NCI-H69 (cell line): ENCODE measurements at places on chromosomes 1 and 21.

- DNase-seq, result no peak
These were observed 51.1 kb downstream of the SUSD4 start for GRCh38 chr1:223312705-223313414.

GRCh38 chr1:169529068-169529642, 43.4 kb upstream of the SLC19A2 start:
- no peak for DNase-seq

DNA sequence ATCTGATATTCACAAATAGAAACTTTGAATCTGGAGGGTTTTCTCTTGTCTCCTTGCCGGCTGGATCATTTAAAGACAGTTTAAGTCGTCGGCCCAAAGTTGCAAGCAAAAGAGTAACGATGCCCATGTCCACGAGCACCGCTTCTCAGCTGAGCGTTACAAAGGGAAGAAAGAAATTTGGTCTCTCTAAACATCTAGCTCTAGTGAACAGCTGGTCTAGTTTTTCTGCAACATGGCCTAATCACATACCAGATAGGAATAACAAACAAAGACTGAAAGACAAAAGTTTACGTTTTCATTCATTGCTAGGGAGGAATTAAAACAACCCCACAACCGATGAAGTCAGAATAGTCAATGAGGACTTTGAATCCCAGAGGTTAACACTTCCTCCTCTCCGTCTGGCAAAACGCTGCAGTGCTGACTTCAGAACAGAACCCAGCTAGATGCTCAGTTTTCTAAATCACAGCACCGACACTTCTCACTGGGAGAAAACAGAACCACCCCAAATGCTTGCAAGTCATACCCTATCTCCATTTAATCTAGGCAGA, 69.4 kb downstream of the NTPCR start:
- no peak for DNase-seq

- no peak for DNase-seq
These were observed 61.5 kb downstream of the PSMG1 start for GRCh38 chr21:39121600-39122355.

DNA sequence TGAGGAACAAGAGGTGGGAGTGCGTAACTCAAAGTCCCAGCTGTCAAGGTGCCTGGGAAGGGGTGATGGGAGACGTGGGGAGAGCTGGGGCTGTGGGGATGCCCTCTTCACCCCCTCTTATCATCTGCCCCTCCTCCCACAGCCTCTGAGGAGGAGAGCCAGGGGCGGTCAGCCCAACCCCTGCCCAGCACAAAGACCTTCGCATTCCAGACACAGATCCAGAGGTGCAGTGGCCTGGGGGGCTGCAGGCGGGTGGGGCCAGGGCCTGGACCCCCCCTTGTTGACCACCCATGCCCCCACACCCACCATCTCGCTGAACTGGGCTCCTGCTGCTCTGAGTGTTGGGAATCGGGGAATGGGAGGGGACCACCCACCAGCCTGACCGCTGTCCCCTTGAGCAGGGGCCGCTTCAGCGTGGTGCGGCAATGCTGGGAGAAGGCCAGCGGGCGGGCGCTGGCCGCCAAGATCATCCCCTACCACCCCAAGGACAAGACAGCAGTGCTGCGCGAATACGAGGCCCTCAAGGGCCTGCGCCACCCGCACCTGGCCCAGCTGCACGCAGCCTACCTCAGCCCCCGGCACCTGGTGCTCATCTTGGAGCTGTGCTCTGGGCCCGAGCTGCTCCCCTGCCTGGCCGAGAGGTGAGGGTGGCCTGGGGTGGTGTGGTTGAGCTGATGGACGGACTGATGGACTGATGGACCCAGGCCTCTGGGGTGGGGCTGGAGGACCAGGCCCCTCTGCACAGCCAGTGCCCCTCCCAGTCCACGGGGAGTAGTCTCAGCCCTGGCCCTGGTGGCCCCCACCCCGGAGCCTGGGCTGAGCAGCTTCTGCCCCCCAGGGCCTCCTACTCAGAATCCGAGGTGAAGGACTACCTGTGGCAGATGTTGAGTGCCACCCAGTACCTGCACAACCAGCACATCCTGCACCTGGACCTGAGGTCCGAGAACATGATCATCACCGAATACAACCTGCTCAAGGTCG, 29.7 kb downstream of the TRIM11 start:
- DNase-seq, result no peak

DNA sequence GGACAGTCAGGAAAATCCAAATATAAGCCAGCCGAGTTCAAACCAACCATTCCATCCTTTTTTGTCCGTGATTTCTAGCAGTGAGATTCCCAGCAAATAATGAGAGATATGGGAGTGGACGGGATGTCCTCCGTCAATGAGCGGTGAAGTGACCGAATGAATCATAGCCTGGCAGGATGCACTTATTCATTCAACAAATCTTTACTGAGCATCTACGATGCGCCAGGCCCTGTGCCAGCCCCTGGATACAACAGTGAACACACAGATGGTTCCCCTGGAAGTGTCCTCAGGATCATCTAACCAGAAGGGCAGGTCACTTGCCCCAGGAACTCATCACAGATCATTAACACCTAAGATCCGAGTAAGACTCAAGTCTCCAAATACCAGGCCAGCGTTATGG, 8.2 kb upstream of the PLEKHA6 start:
- no peak for DNase-seq

- no peak for DNase-seq
These were observed 189.1 kb upstream of the POU3F1 start for GRCh38 chr1:38235705-38236104.
